NCI-H526 treated with DMSO at 0.1 percent for 48 hours (cell line): ENCODE measurements at places on chromosomes 16 and 17.

- DNase-seq = no peak
These were observed 36.4 kb downstream of the SLC7A5 start for GRCh38 chr16:87832741-87833502.

DNA sequence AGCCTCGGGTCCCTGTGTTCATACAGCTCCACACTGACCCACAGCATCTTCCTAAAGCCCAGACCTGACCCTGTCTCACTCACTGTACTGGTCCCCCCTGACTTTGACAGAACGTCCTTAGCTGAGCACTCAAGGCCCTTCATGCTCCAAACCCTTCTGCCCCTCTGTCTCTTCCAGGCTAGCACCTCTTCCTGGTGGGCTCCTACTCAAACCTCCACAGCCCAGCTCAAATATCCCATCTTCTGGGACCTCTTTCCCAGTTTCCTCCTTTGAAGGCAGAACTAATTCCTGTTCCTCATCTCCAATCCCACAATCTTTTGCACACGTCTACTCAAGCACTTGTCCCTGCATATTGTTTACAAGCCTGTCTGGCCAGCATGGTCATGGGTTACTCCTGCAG, 8.8 kb downstream of the GRIN2C start:
- no peak for DNase-seq

DNA sequence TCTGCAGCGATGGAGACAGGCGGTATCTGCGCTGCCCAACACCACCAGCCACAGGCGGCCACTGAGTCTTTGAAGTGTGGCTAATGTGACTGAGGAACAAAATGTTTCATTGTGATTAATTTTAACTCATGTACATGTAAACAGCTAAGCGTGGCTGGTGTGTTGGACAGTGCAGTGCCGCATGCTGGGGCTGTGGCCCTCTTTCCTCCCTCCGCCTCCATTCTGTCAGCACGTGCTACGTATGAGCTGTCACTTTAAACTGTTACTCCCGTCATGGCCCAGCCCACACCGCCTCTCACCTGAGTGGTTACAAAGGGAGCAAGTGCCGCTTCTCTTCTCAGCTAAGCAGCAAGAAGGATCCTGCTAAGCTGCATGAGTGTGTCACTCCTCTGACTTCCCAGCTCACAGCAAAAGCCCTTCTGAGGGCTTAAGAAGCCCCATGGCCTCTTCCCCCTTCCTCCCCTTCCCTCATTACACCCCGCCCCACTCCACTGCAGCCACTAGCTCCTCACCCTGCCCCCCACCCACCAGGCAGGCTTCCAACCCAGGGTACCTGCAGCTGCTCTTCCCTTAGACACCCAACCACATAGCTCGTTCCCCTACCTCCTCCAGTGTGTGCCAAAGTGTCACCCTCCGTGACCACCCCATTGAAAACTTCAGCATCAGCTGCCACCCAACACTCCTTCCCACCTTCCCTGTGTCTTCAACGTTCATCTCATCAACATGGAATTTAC, 15.0 kb downstream of the HASPIN start:
- no peak for DNase-seq

- no peak for DNase-seq
These were observed 331.9 kb downstream of the SEC14L1 start for GRCh38 chr17:77472468-77473310.

GRCh38 chr17:14204084-14204483, 32.6 kb downstream of the CDRT15 start:
- no peak for DNase-seq

DNA sequence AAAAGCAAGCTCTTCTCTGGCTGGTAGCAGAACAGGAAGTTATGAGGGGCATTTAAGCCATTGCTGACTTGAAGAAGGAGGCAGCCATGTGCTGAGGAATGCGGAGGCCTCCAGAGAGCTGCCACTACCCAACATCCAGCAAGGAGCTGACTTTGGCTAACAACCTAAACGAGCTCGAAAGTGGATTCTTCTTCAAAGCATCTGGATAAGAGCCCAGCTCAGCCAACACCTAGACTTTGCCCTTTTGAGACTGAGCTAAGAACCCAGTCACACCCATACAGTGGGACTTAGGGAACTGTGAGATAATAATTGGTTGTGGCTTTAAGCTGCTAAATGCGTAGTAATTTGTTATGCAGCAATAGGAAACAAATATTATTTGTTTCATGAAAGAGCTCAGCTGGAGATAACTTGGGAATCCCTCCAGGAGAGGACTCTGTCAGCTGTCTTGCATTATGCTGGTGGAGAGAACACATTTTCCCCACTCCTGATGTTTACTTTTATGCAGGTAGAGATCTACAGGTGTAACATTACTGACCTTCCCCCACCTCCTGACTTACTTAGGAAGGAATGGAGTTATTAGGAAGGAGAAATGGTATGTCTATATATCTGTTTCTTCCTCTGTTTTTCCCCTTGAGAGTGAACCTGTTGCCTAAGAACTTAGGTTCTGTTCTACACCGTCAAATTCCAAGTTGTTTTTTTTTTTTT, 52.7 kb upstream of the ZNF629 start:
- DNase-seq = no peak

GRCh38 chr17:55774846-55775271, 24.0 kb downstream of the PCTP start:
- peak; percentile 54 for DNase-seq

DNA sequence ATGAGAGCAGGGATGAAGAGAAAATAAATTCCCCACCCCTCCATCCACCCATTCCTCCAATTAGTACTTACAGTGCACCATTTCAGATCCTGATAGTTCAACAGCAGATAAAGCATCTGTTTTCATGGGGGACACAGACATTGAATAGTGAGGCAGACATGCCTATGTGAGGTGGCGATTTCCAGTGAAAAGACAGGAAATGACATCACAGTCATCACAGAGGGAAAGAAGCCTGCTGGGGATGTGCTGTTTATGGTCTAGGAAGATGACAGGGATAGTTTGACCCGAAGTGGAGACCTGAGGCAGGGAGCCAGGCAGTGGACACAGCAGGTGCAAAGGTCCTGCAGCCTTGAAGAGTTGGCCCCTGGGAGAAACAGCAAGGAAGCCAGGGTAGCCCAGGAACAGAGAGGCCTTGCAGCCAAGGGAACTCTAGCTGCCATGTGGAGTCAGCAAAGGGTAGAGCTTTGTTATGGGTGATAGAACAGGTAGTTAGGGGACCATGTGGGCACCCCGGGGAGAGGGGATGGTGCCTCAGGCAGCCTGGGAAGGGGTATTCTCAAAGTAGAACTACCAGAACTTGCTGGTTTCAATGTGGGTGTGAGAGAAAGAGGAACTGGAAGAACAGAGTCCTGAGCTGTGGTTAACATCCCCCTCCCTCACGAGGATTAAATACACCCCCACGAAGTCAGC, 256.6 kb downstream of the CPPED1 start:
- no peak for DNase-seq

DNA sequence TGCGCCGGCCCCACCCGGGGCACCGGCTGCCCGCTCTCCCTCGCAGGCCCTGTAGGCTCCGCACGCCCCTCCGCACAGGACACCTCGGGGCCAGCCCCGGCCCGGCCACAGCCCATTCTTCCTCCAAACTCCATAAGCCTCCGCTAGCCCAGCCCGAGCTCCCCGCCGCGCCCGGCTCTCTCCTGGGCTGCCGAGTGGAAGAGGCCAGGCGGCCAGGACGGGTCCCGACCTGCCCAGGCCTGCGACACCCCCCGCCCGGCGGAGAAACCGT, 397 bp downstream of the NCOR1 start:
- no peak for DNase-seq

DNA sequence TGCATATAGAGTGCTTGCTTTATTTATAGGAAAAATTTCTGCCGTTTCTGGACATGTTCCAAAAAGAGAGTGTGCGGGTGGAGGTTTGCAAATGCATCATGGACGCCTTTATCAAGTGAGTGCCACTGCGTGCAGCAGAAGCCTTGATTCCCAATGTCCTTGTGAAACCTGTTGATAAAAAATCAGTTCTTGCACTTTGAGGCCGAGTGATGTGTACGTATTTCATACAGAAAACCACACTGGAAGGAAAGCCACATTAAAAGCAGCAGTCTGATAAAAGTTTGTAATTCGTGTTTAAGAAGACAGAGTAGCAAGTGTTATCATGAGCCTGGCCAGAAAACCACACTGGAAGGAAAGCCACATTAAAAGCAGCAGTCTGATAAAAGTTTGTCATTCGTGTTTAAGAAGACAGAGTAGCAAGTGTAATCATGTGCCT, 78.0 kb downstream of the KNOP1 start:
- no peak for DNase-seq

- DNase-seq = no peak
These were observed 64.8 kb upstream of the TBC1D3K start for GRCh38 chr17:37859451-37859850.
